Activated T-cell treated with anti-CD3 and anti-CD28 coated beads, Interleukin-2, amount 50 U/mL, for 72 hours (primary cell): ENCODE measurements at places on chromosomes 6 and 20. TPM values are rescaled to one million over a fixed set of nuclear protein-coding genes. Genes with fewer than 3 reads are reported as not detected.

DNA sequence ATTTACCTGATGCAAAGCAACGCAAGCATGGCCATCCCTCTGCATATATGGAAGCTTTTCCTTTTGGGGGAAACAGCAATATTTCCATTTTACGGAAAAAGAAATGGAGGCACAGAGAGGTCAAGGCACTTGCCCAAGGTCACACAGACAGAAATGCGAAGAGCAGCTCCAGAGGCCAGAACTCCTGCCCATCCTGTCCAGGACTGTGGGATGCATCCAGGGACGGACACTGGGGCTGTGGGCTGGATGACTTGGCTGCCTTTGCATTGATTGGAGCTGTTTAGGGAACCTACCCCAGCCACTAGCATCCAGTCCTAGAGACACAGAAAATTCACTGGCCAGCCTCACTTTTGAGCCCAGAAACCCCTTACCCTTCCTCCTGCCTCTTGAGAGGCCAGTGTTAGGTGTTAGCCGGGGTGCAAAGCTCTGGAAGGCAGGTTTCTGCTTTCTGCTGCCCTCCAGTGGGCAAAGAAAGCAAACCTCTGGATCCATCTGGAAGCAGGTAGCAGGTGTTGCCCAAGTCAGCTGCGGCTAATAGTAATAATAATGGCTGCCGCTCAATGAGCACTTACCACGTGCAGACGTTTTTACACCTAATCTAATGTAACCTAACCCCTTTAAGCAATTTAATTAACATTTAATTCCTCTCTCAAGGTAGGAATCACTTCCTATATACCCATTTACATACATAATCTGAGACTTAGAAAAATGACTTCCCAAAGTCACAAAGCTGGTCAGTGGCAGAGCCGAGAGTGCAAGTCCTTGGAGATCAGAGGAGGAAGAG is 31.7 kb upstream of the CCN5 start:
- H3K27me3 ChIP-seq: no peaks in the 10 kb centered on the region
- H3K27ac ChIP-seq: no peak overlapping the region
- no peaks in the 10 kb centered on the region for H3K36me3 ChIP-seq
- peaks cover 13% of the 10 kb centered on the region for H3K4me1 ChIP-seq

DNA sequence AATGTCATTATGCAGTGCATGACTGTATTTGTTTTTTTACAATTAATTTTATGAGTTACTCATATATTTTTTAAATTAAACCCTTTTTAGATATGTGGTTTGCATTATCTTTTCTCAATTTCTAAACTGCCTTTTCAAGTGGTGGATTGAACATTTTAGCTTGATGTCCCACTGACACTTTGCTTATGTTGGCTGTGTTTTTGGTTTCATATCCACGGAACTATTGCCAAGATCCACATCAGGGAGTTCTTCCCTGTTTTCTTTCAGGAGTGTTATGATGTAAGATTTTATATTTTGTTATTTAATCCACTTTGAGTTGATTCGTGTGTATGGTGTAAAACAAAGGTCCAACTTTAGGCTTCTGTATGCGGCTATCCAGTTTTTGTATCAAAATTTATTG is 1144.9 kb upstream of the EYS start:
- no peaks in the 10 kb centered on the region for H3K27me3 ChIP-seq
- no peak overlapping the region for H3K4me3 ChIP-seq
- H3K4me1 ChIP-seq: no peaks in the 10 kb centered on the region
- no peak for DNase-seq
- H3K27ac ChIP-seq: no peak overlapping the region

GRCh38 chr20:56278196-56278595 is 29.7 kb downstream of the MC3R start:
- no peaks in the 10 kb centered on the region for H3K4me1 ChIP-seq
- H3K27ac ChIP-seq: no peak overlapping the region
- H3K4me3 ChIP-seq: no peak overlapping the region
- no peak for DNase-seq

DNA sequence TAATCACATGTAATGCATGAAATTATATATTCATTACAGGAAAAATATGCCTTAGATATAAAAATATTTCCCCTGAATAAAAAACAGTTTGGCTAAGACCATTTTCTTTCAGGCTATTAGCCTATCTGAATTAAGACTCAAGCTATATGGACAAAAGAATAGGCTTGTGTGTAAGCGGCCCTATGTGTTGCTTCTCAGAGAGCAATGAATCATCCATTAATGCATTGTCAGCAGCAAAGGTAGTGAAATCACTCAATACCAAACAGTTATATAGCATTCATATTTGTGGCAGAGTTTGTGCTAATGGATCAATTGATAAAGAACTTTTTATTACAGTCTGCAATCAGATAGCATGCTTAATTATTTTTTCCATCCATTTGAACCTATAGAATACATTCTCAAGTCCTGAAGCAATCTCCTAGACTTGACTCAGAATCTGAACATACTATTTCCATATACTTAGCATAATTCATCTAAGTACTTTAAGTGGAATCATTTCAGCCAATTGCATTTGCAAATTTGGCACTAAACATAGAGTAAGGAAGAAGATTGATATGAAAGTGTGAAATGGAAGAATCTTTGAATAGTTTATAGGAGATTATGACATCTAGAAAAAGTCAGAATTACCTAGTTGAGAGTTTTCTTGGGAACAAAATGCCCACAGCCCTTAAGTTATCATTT is 112.2 kb downstream of the ADGRB3 start:
- no peaks in the 10 kb centered on the region for H3K36me3 ChIP-seq
- no peak for DNase-seq
- no peaks in the 10 kb centered on the region for H3K4me1 ChIP-seq
- no peaks in the 10 kb centered on the region for H3K27me3 ChIP-seq

The SEL1L2 gene
- total RNA-seq: not detected
